ENCODE measurements at places on chromosomes 11 and 22.
A peak's percentile ranks its signal among the peaks of the same experiment; 100 is the strongest.

- H3K4me1 ChIP-seq = peaks cover 96% of the 10 kb centered on the region
- H3K27me3 ChIP-seq = no peaks in the 10 kb centered on the region
- peak; percentile 55 for DNase-seq
- H3K36me3 ChIP-seq = peaks cover 99% of the 10 kb centered on the region
Observed at GRCh38 chr11:122091835-122092234, 24.2 kb downstream of the BLID start.

- no peak for DNase-seq
- H3K27me3 ChIP-seq = peaks cover 8% of the 10 kb centered on the region
- H3K36me3 ChIP-seq = no peaks in the 10 kb centered on the region
- no peak overlapping the region for H3K27ac ChIP-seq
- H3K4me1 ChIP-seq = no peaks in the 10 kb centered on the region
Observed at GRCh38 chr22:32237906-32238305, 17.2 kb downstream of the SLC5A4 start.

- H3K27ac ChIP-seq = no peak overlapping the region
- H3K36me3 ChIP-seq = no peaks in the 10 kb centered on the region
- no peak for DNase-seq
- peak overlapping the region; percentile 75 for H3K4me3 ChIP-seq
Observed at GRCh38 chr22:29882716-29883044, 294 bp upstream of the MTMR3 start.

DNA sequence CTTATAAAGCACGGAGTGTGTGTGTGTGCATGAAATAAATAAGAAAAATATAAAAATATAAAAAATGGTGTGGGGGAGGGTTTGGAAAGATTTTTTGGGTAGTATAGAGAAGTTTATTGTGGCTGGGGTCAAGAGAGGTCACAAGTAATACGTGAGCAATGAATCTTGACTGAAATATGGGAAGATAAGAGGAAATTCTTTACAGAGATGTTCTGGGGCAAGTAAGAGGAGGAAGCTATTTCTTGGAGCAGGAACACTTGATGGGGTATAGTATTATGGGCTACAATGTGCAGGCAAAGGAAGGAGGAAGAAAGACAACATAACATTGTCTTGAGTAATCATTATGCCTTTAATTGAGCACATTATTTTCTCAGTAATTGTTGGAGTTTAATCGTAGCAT is 2.1 kb downstream of the HBD start:
- no peak overlapping the region for H3K27ac ChIP-seq
- no peak for DNase-seq
- H3K36me3 ChIP-seq = no peaks in the 10 kb centered on the region
- H3K4me3 ChIP-seq = no peak overlapping the region

DNA sequence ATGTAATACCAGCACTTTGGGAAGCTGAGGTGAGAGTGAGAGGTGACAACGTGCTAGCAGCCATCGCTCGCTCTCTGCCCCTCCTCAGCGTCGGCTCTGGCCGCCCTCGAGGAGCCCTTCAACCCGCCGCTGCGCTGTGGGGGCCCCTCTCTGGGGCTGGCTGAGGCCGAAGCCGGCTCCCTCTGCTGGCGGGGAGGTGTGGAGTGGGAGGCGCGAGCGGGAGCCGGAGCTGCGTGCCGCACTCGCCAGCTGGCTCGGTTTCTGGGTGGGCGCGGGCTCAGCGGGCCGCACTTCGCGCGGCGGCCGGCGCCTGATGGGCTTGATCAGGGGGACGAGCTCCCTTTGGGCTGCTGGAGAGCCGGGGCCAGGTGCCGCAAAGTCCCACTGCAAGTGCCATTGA is 98.9 kb upstream of the UBASH3B start:
- H3K4me1 ChIP-seq = no peaks in the 10 kb centered on the region
- peak overlapping the region; percentile 73 for H3K4me3 ChIP-seq
- H3K36me3 ChIP-seq = no peaks in the 10 kb centered on the region
- H3K27me3 ChIP-seq = peaks cover 4% of the 10 kb centered on the region
- DNase-seq = peak; percentile 69

DNA sequence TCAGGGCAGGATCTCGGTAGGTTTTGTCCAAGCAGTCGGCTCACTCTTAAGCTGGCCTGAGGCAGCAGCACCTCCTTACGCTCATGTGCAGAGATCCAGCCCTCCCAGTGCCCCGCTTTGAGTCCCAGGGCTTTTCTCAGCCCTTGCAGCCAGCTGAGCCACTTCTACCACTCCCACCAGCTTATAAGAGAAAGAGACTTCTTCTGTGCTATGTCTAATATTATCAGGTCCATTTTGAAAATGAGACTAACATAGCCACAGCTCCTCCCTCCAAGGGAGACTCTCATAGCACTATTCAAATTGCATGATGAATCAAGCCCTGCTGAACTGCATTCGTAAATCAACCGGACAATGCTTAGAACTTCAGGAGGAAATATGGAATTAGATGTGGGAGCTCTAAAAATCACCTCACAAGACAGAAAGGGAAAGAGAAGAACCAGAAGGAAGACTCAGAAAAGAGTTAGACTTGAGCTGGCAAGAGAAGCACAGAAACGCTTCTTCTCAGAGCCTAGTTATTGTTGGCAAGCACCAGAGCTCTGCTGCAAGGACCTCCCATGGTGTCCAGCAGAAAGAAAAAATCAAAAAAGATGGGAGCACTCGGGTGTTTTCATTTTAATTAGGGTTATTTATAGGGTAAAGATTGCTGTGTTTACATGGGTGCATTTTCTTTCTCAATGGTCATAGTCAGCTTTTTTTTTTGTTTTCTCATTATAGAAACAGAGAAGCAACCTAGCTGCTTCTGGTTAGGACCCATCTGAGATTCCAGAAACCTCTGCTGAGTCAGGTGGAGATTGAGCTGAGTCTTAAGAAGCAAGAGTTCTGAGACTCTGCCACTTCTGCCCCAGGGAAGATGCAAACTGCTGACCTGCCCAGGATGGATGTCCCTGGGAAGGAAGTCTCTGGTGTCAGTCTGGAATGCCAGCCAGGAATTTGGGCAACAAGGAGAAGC is 181.4 kb downstream of the ETS1 start:
- H3K4me3 ChIP-seq = 0 out of 2 replicates have a peak overlapping the region, but pooled peaks have one; percentile 10
- DNase-seq = peak; percentile 53
- H3K36me3 ChIP-seq = no peaks in the 10 kb centered on the region
- no peaks in the 10 kb centered on the region for H3K27me3 ChIP-seq

DNA sequence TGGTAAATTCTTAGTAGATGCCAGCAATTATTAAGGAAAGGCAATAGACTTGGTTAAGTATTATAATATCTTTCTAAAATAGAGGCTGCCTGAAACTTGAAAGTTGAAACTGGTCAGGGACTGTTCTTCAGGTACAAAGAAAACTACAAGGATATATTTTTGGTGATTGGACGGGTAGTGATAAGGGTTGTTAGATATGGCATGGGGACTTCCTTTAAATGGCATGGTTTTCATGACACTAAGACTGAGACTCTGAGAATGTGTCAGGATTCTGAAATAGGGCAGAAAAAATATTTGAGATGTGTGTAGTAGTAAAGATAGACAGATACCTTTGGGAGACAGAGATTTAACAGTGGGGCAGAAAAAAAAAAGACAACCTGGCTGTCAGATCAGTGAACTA is 108.4 kb upstream of the SLC5A12 start:
- H3K27ac ChIP-seq = no peak overlapping the region
- no peak for DNase-seq
- H3K4me3 ChIP-seq = no peak overlapping the region
- no peaks in the 10 kb centered on the region for H3K36me3 ChIP-seq
- H3K27me3 ChIP-seq = no peaks in the 10 kb centered on the region

- H3K4me1 ChIP-seq = no peaks in the 10 kb centered on the region
- no peak overlapping the region for H3K27ac ChIP-seq
- H3K27me3 ChIP-seq = no peaks in the 10 kb centered on the region
- H3K36me3 ChIP-seq = no peaks in the 10 kb centered on the region
- no peak for DNase-seq
Observed at GRCh38 chr11:64342869-64343745, 3.1 kb downstream of the CCDC88B start.

GRCh38 chr11:133938166-133938565 is 18.6 kb downstream of the IGSF9B start:
- no peak overlapping the region for H3K27ac ChIP-seq
- DNase-seq = no peak
- no peaks in the 10 kb centered on the region for H3K4me1 ChIP-seq
- no peaks in the 10 kb centered on the region for H3K27me3 ChIP-seq
- no peak overlapping the region for H3K4me3 ChIP-seq

GRCh38 chr22:25668437-25668836 is 73.6 kb upstream of the MYO18B start:
- H3K4me3 ChIP-seq = no peak overlapping the region
- no peaks in the 10 kb centered on the region for H3K36me3 ChIP-seq
- no peak overlapping the region for H3K27ac ChIP-seq
- H3K27me3 ChIP-seq = no peaks in the 10 kb centered on the region
- DNase-seq = peak; percentile 44

DNA sequence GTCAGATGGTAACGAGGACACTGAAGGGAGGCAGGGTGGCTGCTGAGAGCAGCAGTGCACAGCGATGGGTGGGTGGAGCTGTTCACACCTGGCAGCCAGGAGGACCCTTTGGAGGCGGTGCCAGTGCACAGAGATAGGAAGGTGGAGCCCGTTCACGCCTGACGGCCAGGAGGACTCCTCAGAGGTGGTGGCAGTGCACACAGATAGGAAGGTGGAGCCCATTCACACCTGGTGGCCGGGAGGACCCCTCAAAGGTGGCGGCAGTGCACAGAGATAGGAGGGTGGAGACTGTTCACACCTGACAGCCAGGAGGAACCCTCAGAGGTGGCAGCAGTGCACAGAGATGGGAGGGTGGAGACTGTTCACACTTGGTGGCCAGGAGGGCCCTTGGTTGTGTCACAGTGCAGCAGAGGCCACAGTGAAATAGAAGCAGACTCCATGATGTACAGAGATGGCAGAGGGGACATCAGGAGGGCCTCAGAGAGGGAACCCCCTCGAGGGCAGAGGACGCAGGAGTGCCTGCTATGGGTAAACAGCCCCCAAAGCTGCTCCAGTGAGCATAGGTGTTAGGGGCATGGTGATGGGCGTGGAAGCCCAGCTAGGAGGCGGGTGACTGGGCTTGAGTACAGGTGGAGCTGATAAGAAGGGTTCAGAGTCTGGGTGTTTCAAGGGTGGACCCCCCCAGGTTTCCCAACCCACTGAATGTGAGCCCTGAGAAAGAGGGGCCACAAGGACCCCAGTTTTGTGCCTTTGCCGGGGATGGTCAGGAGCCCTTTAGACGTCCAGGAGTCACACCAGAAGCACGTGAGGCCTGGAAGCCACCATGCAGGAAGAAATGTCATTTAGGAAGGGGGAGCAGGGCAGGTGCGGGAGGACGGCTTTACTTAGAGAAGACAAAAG is 566.7 kb downstream of the BRD1 start:
- H3K27me3 ChIP-seq = no peaks in the 10 kb centered on the region
- H3K4me3 ChIP-seq = no peak overlapping the region

DNA sequence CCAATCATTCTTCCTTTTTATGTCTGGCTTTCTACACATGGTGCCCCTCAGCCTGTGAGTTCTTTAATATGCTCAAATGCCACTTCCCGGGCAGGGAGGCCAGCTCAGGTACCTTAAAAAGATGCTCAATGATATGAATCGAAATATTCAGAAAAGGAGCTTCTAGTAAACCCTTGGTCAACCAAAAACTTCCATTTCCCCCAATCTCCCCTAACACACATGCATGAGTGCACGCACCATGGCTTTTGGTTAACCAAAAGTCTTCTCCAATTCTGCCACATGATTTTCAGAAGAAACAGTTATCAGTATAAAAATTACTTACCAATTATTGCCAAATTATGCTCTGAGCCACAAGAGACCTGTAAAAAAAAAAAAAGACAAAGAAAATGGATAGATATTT is 135.0 kb downstream of the SERGEF start:
- H3K4me3 ChIP-seq = no peak overlapping the region
- no peaks in the 10 kb centered on the region for H3K36me3 ChIP-seq
- no peak for DNase-seq
- no peaks in the 10 kb centered on the region for H3K4me1 ChIP-seq

- peaks cover 66% of the 10 kb centered on the region for H3K36me3 ChIP-seq
- no peak overlapping the region for H3K27ac ChIP-seq
- H3K4me3 ChIP-seq = no peak overlapping the region
- no peaks in the 10 kb centered on the region for H3K27me3 ChIP-seq
- DNase-seq = no peak
Observed at GRCh38 chr11:47485107-47485506, 36.2 kb upstream of the RAPSN start.
